Activated T-helper 1 cell treated with anti-CD3 and anti-CD28 coated beads, Interleukin-2, amount 50 U/mL, for 16 hours (primary cell): ENCODE measurements at places on chromosomes 16 and 17.

DNA sequence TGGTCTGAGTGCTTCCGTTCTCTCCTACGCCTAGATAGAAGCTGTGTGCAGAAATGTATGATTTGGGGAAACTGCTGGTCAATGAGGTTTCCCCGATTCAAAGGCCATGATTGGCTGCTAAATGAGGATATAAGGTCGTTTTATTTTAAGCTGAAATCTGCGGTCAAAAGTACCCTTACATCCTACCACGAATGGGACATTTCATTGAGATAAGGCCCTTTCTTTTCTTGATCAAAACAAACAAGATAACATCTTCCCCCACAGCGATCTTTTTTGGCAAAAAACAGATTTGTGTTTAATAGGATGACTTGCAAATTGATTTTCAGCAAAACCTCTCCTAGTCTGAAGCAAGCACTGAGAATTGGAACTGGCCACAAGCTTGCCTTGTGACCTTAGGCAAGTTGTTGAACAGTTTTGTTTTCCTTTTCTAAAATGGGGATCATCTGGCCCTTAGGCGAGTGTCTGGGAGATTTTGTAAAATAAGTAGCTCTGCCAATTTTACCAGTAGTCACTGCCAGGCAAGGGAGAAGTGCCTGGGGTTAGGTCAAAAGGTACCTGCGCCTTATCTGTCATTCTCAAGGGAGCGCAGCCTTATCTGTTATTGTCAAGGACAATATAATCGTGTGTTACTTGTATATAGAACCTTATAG, 635 bp downstream of the SCPEP1 start:
- DNase-seq, result no peak

DNA sequence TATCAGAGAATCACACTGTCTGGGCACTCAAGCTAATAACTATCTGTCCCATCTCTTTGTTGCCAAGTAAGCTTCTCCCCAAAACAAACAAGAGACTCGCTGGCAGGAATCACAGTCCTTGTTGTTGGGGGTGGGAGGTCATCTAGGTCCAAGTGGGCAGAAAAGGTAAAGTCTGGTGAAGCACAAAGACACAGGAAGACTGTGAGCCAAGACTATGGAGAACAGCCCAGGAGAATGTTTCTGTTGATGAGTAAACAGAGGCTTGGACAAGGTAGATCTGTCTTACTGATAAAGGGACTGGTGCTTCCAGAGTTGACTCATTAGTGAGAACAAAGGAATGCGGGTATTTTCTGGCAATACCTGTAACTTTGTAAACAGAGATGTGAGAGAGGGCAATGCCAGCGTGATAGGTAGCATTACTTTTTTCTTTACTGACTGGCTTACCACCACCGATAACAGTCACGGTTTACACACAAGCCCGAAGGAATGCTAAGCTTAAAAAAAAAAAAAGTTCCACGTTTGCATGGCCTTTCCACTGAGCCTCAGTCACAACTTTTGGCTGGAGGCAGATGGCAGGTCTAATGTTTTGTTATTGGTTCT, 11.5 kb upstream of the MMD start:
- DNase-seq, result no peak

DNA sequence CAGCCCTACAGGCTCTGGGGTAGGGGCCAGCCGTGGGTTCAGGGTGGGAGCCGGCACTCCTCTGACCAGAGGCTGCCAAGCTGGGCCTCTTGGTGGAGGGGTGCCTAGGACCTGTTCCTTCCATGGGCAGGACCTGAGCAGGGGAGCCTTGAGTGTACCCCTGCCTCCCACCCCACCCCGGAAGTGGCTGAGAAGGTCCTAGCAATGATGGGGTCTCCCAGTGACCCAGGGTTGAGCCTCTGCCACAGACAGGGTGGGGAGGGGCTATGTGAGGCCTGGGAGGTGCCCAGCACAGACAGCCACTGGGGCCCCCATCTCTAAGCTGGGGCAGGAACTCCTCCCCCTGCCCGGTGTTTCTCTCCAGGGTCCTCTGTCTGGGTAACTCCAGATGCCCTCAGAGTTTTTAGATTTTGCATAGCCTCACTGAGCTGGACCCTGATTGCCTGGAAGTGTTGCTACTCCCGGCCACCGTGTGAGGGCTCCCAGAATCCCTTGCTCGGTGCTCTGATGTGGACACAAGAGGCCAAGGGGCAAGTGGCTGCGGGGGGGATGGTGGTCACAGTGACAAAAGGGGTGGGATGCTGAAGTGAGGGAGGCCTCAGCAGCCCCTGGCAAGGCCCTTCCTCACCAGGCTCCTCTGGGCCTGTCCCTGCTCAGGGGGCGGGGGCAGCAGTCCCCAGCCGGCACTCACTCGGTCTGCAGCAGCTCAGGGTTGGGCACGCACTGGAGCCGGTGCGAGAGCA, 6.4 kb upstream of the MTSS2 start:
- no peak for DNase-seq

- no peak for DNase-seq
Observed at GRCh38 chr16:716200-716568, 1.3 kb downstream of the METRN start.

- DNase-seq, result no peak
Observed at GRCh38 chr17:57279432-57279831, 23.1 kb downstream of the MSI2 start.

DNA sequence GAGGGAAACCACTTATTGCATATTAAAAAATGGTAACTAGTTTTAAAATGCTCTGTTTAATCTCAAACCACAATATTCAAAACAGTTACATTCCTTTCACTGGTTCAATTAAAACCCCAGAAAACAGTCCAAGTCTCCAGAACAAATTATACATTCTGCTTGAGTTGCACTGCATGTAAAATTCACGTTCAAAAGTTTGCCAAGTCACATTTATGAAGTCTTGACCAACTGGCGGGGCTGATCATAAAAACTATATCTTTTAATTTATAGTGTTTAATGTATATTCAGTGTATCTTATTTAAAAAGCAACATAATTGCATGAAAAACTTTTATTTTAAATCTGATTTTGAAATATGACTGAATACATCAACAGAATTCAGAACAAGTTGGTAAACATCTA, 25.0 kb downstream of the CPPED1 start:
- DNase-seq, result no peak

GRCh38 chr17:34484193-34484733, 95.1 kb upstream of the TMEM132E start:
- DNase-seq, result no peak

DNA sequence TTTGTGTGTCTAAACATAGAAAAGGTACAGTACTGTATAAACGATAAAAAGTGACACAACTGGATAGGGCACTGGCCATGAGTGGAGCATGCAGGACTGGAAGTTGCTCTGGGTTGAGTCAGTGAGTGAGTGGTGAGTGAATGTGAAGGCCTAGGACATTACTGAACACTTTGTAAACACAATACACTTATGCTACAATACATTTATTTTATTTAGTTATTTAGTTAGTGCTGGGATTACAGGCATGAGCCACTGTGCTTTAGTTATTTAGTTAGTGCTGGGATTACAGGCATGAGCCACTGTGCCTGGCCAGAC, 4.6 kb downstream of the CFAP20 start:
- DNase-seq, result no peak

DNA sequence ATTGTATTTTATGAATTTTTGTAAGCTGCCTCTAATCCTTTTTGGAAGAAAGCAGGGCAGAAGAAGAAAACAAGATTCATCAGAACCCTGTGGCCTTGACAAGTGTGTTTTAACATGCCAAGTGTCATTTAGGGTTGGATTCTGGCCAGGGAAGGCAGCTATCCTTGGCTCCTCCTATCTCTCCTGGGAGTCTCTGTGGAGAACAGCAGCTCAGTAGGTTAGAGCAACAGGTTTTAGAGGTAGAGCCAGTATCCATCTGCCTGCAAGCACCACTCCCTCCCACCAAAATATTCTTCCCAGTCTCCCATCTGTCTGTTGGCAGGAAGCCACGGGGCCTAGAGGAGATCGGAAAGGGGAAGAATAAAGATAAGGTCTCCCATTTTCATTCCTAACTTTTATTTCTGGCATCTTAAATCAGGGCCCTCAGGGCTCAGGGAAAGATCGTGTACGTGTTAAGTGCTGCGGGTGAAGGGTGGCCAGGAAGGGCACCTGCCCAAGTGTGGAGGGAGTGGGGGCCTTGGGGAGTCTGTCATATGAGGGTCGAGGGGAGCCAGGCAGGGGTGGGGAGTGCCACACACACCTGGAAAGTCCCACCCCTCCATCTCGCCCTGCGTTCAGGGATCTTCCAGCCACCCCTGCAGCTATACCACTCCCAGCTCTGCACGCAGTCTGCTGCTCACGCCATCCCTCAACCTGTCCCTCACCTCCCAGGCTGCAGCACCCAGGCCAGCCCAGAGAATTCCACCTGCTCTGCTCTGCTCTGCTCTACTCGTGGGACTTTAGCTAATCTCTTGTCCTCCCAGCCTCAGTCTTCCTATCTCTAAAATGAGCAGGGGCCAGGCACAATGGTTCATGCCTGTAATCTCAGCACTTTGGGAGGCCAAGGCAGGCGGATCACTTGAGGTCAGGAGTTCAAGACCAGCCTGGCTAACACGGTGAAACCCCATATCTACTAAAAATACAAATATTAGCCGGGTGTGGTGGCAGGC, 17.1 kb upstream of the CPSF4L start:
- no peak for DNase-seq

GRCh38 chr16:70703041-70703834, 17.4 kb upstream of the MTSS2 start:
- no peak for DNase-seq

GRCh38 chr17:78979780-78980623, at the start of gene LGALS3BP:
LGALS3BP (minus strand) TSS chr17:78979923; CDS start chr17:78977191, 2,732 bp downstream.
- DNase-seq, result no peak

GRCh38 chr17:4045487-4045886, 81.2 kb upstream of the ATP2A3 start:
- DNase-seq, result no peak

- no peak for DNase-seq
Observed at GRCh38 chr16:67653789-67654402, 6.2 kb downstream of the ACD start.

DNA sequence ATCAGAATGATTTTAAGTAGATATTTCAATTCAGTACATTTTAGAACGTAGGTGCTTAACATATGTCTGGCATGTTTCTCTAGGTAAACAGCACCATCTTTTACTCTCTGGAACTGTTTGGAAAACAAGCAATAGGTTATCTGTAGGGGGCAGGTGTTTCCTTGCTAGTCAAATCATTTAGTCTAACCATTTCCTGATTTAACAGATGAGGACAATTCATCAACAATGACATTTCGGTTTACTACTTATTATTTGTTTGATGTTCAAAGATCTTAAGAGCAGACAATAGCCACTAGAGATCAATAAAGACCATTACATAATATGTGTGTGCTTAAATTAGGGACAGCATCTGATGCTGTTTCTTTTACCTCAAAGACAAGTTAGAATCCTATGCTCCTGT, 173.1 kb downstream of the CEP112 start:
- no peak for DNase-seq

DNA sequence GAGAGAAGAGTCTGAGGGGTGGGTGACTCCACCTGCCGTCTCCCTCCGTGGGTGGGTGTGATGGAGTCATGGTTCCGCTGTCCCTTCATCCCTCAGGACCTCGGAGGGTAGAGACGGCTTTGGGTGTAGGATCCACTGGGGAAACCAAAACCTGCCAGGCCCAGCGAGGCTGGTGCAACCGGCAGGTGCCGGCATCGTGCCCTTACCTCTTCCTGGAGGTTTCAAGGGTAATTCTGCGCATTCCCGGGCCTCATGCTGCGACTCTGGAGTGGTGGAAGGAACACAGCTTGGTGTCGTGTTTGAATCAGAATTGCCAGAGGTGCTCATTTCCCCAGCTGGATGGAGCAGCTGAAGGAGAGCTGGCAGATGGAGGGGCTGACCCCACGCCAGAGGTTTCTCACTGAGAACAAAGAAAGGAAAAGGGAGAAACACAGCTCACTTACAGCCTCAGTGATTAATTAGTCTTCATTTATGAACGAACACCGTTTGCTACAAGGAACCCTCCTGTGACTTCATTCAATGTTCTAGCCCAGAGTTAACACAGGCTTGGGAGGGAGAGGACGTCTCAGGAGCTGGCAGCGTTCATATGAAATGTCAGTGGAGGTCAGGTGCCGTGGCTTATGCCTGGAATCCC, 16.3 kb upstream of the ATP2A3 start:
- DNase-seq, result no peak

GRCh38 chr17:77151186-77151585, 10.4 kb downstream of the SEC14L1 start:
- DNase-seq, result no peak
